NB4 (cell line): ENCODE measurements at places on chromosomes 1 and 21.
A peak's percentile ranks its signal among the peaks of the same experiment; 100 is the strongest.

DNA sequence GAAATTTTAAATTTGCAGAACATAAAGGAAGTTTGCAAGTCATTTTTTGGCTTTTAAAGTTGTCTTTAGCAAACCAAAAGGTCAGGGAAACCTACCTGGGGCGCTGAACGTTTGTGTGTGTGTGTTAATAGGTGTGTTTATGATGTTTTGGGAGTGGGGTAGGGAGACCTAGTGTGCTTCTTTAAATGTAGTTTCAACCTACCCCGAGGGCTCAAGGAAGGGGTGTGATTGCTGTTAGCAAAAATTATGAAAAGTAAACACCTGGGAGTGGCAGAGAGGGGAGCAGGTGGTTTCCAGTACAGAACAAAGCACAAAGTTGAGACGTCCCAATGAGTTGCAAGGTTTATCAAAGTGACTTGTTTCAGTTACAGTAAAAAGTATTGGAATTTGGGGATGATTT, 58.7 kb upstream of the WDR26 start:
- no peak for DNase-seq

- DNase-seq = no peak
Measured at GRCh38 chr21:32189688-32190483, 89.0 kb downstream of the MIS18A start.

GRCh38 chr1:116492358-116492811, 78.4 kb downstream of the CD58 start:
- DNase-seq = peak; percentile 74

DNA sequence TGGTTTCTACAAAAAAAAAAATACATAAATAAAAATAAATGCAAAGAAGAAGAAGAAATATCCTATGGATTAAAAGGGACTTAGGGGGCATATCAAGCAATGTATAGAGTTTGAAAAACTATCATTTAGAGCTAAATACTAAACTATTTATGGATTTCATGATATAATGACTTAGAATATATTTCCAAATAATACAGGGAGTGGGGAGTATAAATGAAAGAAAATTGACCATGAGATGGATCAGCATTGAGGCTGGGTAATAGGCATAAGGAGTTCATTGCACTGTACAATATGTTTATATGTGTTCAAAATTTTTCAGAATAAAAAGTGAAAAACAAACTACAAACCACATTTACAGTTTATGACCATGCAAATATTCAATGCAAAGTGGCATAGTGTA, 18.8 kb downstream of the NHLH2 start:
- DNase-seq = no peak

DNA sequence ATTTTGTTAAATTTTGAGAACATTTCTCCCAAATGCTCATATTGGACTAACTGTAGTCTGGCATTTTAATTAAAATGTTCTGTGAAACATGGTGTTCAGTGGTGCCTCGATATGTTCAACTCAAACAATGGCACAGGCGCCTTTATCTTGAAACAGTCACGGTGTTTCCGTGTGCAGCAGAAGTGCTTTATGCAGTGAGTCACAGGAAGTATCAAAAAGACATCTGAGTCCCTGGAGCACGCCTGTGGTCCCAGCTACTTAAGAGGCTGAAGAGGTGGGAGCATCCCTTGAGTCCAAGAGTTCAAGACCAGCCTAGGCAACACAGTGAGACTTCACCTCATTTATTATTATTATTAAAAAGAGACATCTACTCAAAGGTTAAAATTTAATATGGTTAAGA, 52.2 kb downstream of the GREM2 start:
- peak; percentile 12 for DNase-seq

GRCh38 chr1:195591917-195592672, 1016.1 kb downstream of the KCNT2 start:
- no peak for DNase-seq
